ENCODE measurements at places on chromosomes 7 and 10. TPM values are rescaled to one million over a fixed set of nuclear protein-coding genes. Genes with fewer than 3 reads are reported as not detected.

Gene FAS
- 87.8 TPM for total RNA-seq

Gene PDCD11
- 61.4 TPM for total RNA-seq

Gene SLC26A3
- not detected for total RNA-seq

Gene ANAPC16
- 88.0 TPM for total RNA-seq

Gene DPY19L1
- total RNA-seq: 13.9 TPM

Gene BEND7
- not detected for total RNA-seq

Gene GCK
- not detected for total RNA-seq

Gene FAM237B
- not detected for total RNA-seq

Gene BHLHA15
- total RNA-seq: 0.64 TPM

Gene RASA4B
- total RNA-seq: 16.1 TPM

Gene MCU
- 12.2 TPM for total RNA-seq

Gene BLNK
- not detected for total RNA-seq

Gene NOLC1
- total RNA-seq: 109 TPM

Gene TFEC
- total RNA-seq: 0.17 TPM

Gene MSS51
- 3.8 TPM for total RNA-seq

Gene MAT1A
- not detected for total RNA-seq

Gene MEOX2
- not detected for total RNA-seq

Gene VWDE
- total RNA-seq: 4.4 TPM

Gene SCD
- total RNA-seq: 123 TPM

Gene LRIT1
- not detected for total RNA-seq

Gene BMPER
- not detected for total RNA-seq

Gene STEAP4
- not detected for total RNA-seq

Gene ZNF425
- 1.1 TPM for total RNA-seq

Gene TNKS2
- 34.7 TPM for total RNA-seq

Gene ABCC2
- total RNA-seq: 2.2 TPM

Gene C10orf90
- total RNA-seq: not detected

Gene RAPGEF5
- total RNA-seq: 0.17 TPM

Gene ADRA2A
- total RNA-seq: not detected

Gene OR6B1
- not detected for total RNA-seq

Gene PDK4
- total RNA-seq: not detected

Data from T-helper 1 cell treated with Interleukin-12 subunit alpha and Interleukin-12 subunit beta and Interleukin-4 antibody, amounts not matched to agents 30 ng/mL and 1 ng/mL, for 36 hours (primary cell).